Stimulated activated CD4-positive, alpha-beta T cell treated with anti-CD3 and anti-CD28 coated beads, Interleukin-15, amount 100 ng/mL, for 24 hours (primary cell): ENCODE measurements at places on chromosomes 2 and 18.

DNA sequence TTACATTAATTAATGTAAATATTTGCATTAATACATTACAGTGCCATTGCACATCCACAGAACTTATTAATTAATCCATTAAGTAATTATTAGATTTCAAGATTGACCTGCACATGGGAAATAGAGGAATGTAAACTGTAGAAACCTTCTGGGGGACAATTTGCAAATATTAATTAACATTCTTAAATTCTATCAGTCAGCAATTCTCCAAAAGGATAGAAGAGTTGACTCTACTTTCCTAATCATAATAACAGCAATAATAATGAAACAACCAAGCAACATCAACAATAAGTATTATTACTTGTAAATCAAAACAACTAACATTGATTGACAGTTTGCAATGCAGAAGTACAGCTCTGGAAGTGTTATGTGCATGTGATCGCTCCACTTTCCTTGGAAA, 281.6 kb upstream of the CRIM1 start:
- no peak for DNase-seq

DNA sequence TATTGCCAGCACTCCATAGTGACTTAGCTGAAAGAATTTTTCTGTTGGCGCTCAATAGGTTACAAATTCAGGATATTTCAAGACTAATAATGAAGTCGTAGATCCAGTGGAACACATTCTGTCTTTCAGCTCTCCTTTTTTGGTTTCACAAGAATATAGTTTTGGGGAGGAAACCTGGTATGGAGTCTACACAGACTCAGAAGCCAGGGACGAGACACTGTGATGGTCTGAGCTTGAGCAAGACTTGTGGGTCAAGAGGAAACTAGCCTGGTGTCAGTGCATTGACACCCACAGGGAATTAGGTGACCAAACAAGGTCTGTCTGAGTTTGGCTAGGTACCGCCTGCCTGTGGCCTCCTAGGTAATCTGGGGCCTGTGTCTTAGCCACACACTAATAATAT, 26.9 kb downstream of the ARL4C start:
- DNase-seq = no peak

- DNase-seq = no peak
Measured at GRCh38 chr18:49002881-49003280, 52.1 kb upstream of the SMAD7 start.

DNA sequence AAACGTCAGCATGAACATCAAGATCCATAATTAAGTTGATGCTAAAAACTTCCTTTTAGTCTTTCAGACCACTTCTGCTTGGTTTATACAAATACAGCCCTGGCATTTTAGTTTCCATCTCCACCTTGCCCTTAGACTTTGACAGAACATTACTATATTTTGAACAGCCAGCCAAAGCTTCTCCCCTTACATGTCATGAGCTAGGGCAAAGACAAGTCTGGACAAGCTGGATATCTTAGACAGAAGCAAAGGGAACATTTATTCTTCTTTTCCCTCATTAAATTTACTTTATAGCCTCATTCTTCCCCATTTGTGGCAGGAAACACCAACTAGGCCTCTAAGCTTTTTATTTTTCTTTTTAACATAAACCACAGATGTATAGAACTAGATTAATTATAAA, 403.3 kb downstream of the SUCLG1 start:
- DNase-seq = no peak

DNA sequence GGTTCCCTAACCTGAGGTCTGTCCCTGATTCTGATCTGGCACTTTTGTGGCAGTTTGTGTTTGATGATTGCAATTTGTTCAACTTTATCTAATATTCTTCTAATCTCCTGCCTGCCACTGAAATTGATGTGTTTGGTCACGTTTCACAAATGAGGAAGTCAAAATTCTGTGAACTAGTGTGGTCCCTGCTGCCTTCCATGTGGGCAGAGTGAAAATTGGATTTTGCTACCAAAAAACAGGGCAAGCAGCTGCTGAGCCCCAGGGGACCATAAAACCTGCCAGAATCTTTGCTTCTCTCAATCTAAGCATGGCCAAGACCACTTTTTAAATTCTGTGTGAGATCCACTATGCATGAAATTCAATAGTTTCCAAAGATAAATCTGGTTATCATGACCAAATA, 195.5 kb upstream of the CYRIA start:
- DNase-seq = no peak

GRCh38 chr2:77578354-77578753, 56.2 kb upstream of the LRRTM4 start:
- no peak for DNase-seq

- DNase-seq = no peak
Measured at GRCh38 chr2:143140864-143141661, 11.8 kb downstream of the ARHGAP15 start.
